HFFc6 (cell line): ENCODE measurements at places on chromosomes 1 and 21.
A peak's percentile ranks its signal among the peaks of the same experiment; 100 is the strongest.

DNA sequence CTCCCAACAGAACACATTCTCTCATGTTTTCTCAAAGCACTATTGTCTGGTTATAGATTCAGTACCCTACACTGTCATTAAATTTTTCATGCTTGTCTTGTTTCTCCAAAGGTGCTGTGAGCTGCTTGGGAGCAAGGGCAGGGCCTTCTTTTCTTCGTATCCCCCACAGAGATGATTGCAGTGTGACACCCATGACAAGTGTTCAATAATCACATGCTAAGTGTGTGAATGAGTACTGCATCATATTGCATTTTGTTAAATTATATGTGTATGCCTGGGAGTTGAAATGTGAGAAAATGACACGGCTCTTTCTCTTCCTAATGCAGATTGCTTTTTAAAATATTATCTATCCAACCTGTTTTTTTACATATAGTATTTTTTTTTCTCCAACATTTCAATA lies 57.3 kb upstream of the MAGI3 start:
- DNase-seq = no peak

GRCh38 chr1:163412221-163412620 lies 90.5 kb downstream of the NUF2 start:
- DNase-seq = no peak

DNA sequence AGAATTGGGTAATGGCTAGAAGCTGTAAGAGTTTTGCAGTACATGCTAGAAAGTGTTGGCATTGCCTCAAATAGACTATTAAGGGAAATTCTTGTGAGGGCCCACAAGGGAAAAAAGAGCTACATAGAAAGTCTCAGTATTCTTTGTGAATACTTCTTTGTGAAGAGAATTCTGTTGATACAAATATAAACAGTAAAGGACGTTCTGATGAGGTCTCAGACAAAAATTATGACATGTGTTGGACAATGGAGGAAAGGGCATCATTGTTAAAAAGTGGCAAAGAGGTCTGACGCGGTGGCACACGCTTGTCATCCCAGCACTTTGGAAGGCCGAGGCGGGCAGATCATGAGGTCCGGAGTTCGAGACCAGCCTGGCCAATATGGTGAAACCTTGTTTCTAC lies 458.9 kb downstream of the NCAM2 start:
- no peak for DNase-seq

DNA sequence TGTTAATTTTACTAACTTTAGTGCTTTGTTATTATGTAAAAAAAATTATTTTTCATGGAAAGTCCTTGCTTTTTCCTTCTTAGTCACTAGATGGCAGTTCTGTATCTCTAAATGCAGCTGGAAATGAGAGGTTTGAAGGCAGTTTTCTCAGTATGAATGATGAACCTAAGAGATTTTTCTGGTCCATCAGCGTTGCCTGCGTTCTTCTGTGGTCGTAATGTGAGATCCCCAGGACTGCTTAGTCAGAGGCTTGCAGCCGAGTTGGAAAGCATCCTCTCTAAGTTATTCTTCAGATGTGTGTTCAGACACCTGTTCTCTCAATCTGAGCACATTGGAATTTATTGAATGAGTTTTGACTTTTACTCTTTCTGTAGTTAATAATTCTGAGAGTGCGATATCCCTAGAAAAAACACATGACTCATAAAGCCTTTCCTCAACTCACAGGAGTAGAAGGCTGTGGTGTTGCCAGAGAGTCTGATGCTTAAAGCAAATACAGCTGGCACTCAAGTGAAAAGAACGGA lies 99.3 kb downstream of the FMN2 start:
- DNase-seq = peak; percentile 95

GRCh38 chr1:10734962-10735544 lies 61.4 kb downstream of the CASZ1 start:
- no peak for DNase-seq

DNA sequence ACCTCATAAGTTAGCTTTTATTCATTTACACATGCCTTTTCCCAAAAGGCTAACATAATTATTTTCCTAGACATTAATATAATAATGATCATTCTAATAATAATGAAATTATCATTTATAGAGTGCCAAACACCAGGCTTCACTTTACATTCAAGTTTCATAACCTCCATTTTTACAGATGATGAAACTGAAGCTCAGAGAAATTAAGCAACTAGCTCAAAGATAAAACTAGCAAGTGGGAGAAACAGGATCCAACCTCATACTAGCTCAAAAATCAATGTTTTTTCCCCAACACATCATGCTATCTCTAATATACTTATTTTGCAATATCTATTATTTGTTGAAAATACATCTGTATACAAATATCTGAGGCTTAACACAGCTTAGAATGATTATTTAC lies 14.0 kb downstream of the LPGAT1 start:
- no peak for DNase-seq

DNA sequence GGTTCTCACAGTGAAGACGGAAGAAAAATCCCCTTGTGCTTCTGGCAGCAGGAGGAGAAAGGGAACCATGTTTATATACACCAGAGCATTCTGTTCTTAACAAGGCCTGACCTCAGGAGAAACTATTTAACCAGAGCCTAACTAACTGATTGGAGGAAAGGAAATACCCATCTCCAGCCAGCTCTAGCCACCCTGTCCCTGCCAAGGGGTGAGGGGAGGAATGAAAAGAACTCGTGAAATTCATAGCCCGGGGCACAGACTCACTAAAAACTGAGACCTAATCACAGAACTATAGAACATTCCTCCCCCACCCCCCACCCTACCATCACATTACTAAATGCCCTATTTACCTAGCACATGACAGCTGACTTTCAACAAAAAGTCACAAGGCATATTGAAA lies 65.0 kb downstream of the KCNH1 start:
- DNase-seq = peak; percentile 22

DNA sequence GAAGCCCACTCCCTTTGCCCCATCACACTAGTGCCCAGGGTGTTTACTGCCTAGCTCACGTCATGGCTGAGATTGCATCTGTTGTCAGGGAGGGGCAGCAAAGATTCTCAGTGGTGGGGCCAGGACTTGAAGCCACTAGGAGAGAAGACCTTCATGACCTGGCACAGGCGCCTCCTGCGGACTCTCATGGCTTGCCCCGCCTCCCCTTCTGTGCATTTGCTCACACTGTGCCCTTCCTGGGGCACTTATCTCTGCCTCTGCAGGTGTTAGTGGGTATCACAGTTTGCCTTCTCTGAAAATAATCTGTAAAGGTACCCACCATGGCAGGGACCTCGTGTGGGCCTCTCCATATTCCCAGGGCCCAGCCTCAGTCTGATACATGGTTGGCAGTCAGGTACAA lies 20.1 kb downstream of the PTPRU start:
- DNase-seq = no peak

GRCh38 chr1:76269155-76269554 lies 194.6 kb downstream of the ST6GALNAC3 start:
- DNase-seq = peak; percentile 29

- DNase-seq = peak; percentile 63
These were observed 33.6 kb downstream of the CD58 start for GRCh38 chr1:116537040-116537831.

- peak; percentile 19 for DNase-seq
These were observed 69.4 kb downstream of the ALG14 start for GRCh38 chr1:95003433-95003738.

DNA sequence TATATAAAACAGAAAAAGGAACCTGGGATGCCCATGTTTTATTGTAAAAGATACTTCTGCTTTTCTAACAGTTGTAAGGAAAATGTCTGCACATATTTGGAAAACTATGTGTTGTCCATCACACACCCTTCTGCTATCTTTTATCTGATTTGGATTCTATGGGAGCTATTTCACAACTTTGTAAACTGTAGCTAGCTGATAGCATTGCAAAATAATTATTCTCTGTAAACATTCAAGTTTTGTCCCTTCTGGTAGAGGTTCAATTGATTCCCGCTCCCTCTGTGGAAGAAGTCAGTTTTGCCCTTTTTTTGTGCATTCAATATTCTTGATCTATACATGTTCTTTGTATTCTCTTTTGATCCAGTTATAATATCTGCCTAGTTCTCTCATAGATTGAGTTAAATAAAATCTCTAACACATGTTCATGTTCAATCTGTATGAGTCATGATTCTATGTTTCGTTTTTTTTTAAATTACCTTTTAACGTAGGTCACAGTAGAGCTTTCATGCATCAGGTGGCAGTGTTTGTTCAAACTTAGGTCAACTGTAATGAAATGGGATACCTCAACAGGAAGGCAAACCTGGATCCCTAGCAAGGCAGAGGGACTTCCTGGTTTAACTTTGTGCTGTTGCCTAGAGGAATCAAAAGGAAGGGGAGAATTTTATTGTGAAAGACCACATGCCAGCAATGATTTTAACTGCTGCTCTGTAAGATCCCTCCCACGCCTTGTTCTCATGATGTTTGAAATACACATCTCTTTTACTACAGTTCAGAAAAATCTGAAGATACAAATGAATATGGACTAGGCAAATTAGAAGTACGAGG lies 26.0 kb upstream of the BCL9 start:
- no peak for DNase-seq

- no peak for DNase-seq
These were observed 109.0 kb downstream of the ETS2 start for GRCh38 chr21:38914528-38915293.

GRCh38 chr1:64850846-64851245 lies 106.0 kb downstream of the RAVER2 start:
- no peak for DNase-seq

GRCh38 chr1:226989085-226989920 lies 49.2 kb downstream of the COQ8A start:
- no peak for DNase-seq

GRCh38 chr1:67190942-67191341 lies 24.7 kb downstream of the IL23R start:
- no peak for DNase-seq

GRCh38 chr1:101175466-101175865 lies 61.4 kb upstream of the S1PR1 start:
- no peak for DNase-seq

DNA sequence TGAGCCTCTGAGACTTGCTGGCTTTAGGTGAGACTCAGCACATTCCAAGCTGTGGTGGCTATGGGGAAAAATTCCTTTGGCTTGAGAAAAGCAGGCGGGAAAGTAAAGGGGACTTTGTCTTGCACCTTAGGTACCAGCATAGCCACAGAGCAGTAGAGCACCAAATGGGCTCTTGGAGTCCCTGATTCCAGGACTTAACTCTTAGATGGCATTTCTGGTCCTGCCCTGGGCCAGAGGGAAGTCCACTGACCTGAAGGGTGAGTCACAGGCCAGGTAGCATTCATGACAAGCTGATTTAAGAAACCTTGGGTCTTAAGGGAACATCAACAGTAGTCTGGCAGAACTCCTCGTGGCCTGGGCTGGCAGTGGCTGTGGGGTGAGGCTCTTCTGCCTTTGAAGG lies 344.7 kb downstream of the DUSP10 start:
- DNase-seq = no peak

DNA sequence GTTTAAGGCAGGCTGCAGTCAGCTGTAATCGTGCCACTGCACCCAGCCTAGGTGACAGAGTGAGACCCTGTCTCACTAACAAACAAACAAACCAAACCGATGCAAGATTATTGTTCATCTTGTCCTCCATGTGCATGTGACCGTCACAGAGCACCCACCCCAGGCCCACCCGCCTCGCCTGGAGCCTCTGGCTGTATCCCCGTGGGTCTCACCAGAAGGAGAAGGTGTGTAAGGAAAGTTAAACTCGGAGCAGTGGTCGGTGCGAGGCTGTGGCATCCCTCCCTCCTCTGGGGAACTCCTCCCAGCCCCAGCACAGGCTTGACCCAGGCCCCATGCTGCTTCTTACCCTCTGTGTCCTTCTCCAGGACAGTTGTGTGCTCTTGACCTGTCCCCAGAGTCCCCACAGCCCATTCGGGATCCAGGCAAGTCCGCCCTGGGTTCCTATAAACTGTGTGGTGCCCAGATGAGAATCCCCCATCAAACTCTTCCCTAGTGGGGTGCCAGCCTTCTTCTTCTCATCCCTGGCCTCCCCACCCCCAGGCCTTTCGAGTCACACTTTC lies 318.4 kb downstream of the AJAP1 start:
- DNase-seq = no peak

DNA sequence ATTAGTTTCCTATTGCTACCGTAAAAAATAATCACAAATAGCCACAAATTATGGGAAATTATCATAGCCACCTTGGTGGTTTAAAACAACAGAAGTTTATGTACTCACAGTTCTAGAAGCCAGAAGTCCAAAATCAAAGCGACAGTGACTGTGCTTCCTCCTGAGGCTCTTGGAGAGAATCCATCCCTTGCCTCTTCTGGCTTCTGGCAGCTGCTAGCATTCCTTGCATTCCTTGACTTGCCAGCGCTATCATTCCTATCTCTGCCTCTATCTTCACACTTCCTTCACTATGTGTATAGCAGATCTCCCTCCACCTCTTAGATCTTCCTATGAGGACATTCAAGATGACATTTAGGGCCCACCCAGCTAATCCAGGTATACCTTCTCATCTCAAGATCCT lies 180.1 kb upstream of the USP25 start:
- DNase-seq = peak; percentile 16

DNA sequence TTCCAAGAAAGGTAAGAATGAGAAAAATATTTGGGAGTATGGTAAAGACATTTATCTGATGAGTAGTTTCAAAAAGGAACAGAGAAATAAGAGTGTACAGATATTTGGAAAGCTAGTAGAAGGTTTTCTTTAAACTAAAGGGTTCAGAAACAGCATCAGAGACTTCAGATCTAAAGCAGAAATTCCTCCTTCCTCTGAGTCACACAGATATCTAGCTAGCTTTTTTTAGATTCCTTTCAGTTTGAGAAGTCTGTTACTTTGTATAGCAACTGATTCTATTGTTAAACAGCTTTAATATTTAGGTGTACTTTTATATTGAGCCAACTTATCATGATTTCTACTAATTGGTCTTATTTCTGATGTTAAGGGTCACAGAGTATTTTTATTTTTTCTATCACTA lies 4.7 kb downstream of the AMY2B start:
- no peak for DNase-seq

DNA sequence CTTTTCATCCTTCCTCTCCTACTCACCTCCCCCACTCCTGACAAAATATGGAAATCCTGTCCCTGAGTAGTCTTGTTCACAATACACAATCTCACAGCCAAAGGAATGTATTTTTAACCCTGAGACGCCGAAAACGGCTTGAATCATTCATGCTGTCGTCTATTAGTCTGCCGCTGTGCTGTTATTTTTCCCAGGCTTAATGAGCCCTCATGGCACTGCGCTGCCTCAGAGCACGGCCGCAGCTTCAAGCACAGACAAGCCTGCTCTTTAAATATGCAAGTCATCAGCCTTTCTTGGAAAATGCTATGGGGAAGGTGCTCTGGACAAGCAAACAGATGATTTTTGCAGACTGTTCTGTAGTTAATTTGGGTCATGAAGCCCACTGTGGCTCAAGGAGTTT lies 302.7 kb downstream of the DISC1 start:
- DNase-seq = peak; percentile 42

GRCh38 chr1:44941424-44942324 lies 44.7 kb downstream of the EIF2B3 start:
- no peak for DNase-seq

- DNase-seq = no peak
These were observed 14.9 kb downstream of the MOV10 start for GRCh38 chr1:112689196-112689841.

GRCh38 chr21:33441489-33442477 lies 38.0 kb downstream of the TMEM50B start:
- DNase-seq = peak; percentile 65
